Prostate gland (tissue), 2 donors: ENCODE measurements at places on chromosomes 4 and X. TPM values are rescaled to one million over a fixed set of nuclear protein-coding genes. Genes with fewer than 3 reads are reported as not detected.

GRCh38 chr4:84901740-84902281 lies 64.7 kb downstream of the WDFY3 start:
- H3K4me1 ChIP-seq: no peaks in the 10 kb centered on the region
- DNase-seq: no peak
- no peaks in the 10 kb centered on the region for H3K27me3 ChIP-seq
- H3K27ac ChIP-seq: no peak overlapping the region
- H3K4me3 ChIP-seq: no peak overlapping the region

The SPATA4 gene
- 10.2 TPM for total RNA-seq

GRCh38 chrX:68146054-68146453 lies 287.2 kb downstream of the OPHN1 start:
- no peaks in the 10 kb centered on the region for H3K36me3 ChIP-seq
- no peak overlapping the region for H3K27ac ChIP-seq
- H3K4me3 ChIP-seq: no peak overlapping the region
- no peaks in the 10 kb centered on the region for H3K27me3 ChIP-seq
- no peaks in the 10 kb centered on the region for H3K4me1 ChIP-seq

GRCh38 chr4:61373901-61374440 lies 173.8 kb downstream of the ADGRL3 start:
- no peaks in the 10 kb centered on the region for H3K36me3 ChIP-seq
- H3K4me3 ChIP-seq: no peak overlapping the region
- H3K27ac ChIP-seq: no peak overlapping the region
- no peak for DNase-seq
- H3K4me1 ChIP-seq: no peaks in the 10 kb centered on the region
- H3K27me3 ChIP-seq: no peaks in the 10 kb centered on the region

The FRMPD4 gene
- 0.09 TPM for total RNA-seq

- no peak for DNase-seq
- no peaks in the 10 kb centered on the region for H3K27me3 ChIP-seq
- no peaks in the 10 kb centered on the region for H3K4me1 ChIP-seq
Observed at GRCh38 chrX:78922754-78923153, 22.4 kb upstream of the P2RY10 start.

DNA sequence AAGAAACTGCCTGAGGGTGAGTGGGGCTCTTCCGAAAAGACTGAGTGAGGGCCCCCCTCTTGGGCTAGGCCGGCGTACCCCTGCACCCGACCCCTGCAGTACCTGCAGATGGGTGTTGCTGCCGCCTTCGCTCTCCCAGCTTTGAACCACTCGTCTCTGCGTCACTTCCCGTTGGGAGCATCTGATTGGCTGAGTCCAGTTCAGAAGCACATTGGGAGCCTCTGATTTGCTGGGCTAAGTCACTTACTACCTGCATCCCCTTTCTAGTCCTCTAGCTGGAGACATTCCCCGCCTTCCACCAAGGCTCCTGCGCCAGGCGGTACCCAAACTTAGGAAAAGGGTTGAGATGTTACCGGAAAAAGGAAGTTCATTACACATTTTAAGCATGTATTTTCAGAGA lies 20.4 kb upstream of the WWC2 start:
- DNase-seq: no peak
- no peak overlapping the region for H3K4me3 ChIP-seq
- H3K27me3 ChIP-seq: no peaks in the 10 kb centered on the region
- no peaks in the 10 kb centered on the region for H3K4me1 ChIP-seq
